Kidney epithelial cell (primary cell): ENCODE measurements at places on chromosomes 7 and 10.
A peak's percentile ranks its signal among the peaks of the same experiment; 100 is the strongest.

DNA sequence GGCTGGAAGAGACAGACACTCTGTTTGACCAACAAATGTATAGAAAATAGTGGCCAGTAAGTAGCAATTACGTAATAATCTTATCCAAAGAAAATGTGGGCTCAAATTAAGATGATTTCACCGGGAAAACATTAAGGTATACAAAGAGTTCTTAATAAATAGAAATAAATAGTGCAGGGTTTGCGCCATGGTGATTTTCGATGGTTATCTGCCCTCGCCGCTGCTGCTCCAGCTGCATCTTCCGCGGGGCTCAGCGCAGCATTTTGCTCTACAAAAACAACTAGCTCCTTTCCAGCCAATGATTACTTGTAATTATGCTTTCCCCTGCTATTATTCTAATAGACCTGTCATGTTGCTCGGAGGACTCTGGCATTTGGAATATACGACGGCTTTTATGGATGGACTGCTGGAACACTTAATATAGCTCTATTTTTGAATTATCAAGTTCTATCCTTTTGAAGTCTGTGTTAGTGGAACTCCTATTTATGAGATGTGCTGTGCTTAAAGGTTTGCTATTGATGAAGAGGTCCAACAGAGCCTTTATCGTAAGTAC is 103.8 kb downstream of the BUB3 start:
- DNase-seq: no peak

DNA sequence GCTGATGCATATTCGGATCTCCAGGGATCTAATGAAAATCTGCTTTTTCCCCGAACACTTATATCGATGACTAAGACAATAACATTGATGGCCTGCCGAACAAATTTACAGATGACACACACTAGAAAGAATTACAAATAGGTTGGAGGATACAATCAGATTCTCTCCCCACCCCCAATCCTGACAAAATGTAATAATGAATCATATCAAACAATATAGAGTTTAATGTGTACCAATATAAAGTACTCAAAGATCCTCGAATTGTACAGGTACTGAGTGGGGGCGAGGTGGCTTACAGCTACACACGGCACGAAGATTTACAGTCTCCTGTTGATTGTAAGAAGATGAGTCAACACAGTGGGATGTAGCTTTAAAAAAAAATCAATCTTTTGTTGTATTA is 182.7 kb upstream of the MKLN1 start:
- DNase-seq: no peak

- no peak for DNase-seq
These were observed 2.5 kb downstream of the ACSL5 start for GRCh38 chr10:112376396-112376790.

DNA sequence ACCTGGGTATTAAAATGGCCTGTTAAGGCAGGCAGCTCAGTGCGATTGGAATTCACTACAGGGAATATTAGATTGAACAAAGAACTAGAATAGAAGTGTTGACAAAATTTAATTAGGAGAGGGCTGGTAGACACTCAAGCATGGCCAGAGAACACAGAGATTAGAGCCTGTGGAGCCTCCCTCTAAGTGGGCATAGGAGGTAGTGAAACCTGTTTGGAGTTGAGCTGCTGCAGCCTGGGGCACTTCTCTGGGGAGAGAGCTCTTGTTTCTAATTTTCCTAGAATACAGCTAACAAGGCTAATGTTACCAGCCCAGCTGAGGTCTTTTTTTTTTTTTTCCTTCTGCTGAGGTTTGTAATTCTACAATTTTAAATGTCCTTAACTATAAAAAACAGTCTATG is 46.4 kb downstream of the TMEM168 start:
- no peak for DNase-seq

- no peak for DNase-seq
These were observed 413.8 kb downstream of the KCNMA1 start for GRCh38 chr10:77223526-77224460.

GRCh38 chr7:28291559-28291958 is 111.0 kb upstream of the JAZF1 start:
- no peak for DNase-seq

DNA sequence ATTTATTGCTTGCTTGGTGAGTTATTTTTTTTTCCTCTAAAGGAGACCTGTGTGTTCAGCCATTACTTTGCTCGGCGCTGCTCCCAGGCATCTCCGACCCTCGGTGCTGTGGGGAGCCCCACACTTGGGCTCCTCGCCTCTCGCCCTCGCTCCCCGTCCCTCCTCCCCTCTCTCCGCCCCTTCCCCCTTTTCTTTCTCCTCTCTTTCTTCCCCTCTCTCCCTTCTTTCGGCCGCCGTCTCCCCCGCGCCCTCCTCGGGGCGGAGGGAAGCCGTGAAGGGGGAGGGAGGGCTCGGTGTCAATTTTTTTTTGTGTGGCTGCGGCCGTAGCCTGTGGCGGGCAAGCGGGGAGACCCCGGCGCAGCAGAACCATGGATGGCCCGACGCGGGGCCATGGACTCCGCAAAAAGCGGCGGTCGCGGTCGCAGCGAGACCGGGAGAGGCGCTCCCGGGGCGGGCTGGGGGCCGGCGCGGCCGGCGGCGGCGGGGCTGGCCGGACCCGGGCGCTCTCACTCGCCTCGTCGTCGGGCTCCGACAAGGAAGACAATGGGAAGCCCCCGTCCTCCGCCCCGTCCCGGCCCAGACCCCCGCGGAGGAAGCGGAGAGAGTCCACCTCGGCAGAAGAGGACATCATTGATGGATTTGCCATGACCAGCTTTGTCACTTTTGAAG is 1.1 kb downstream of the AUTS2 start:
- no peak for DNase-seq

DNA sequence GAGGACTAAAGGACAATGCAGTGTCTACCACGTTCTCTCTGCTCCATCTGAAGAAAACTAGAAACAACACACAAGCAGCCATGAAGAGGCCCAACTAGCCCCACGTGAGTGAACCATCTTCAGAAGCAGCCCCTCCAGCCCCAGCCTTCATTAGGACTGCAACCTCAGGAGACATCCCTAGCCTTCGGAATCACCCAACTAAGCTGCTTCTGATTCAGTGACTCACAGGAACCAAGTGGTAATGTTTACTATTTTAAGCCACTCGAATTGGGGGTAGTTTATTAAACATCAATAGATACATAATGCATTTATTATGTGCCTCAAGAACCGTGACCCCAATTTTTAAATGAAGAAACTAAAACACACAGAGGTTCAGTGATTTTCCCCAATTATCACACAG is 22.6 kb downstream of the ARHGAP12 start:
- DNase-seq: no peak

DNA sequence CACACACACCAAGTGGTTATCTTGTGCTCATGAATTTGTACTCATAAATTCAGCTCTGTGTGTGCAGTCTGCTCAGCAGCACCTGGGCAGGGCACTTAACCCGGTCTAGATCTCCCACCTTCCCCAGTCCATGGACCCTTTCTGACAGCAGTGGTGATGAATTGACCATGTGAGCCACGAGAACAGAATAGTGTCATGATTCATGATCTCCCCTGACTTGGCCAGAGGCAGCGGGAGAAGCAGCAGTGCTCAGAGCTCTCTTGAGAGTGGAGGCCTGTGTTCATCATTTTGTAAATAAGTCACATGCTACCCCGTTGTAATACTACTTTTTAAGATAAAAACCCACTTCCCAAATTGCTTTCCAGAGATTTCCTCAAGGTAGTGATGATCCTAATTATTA is 74.2 kb downstream of the GALNT17 start:
- no peak for DNase-seq

- no peak for DNase-seq
These were observed 54.5 kb upstream of the LBX1 start for GRCh38 chr10:101283762-101284100.

- DNase-seq: no peak
These were observed 118.9 kb downstream of the PPP1R3A start for GRCh38 chr7:113799896-113800295.

DNA sequence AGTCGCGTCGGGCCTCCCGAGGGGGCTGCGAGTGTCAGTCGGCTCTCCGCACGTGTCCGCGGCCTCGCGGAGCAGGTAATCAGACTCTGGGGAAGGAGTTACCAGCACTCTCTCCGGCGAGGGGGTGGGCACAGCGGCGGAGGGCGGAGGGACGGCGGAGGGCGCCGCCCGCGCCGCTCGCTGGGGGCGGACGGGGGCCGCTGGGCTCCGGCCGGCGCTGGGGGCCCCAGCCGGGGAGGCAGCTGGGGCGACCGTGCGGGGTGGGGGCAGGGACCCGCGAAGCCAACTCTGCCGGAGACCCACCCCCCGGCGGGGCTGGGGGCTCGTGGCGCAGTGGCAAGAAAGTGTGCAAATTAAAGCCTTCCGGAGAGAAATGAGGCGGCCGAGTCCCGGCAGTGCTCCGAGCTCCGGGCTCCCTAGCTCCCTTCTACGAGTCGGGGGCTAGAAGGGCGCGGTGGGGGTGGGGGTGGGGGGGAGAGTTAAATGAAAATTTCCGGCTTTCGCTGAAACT is at the start of gene CDK6:
TSS of gene CDK6 (minus strand) at position 85 of the 511 bp plus-strand sequence. CDS start 3,250 bp downstream, outside the sequence.
- no peak for DNase-seq

DNA sequence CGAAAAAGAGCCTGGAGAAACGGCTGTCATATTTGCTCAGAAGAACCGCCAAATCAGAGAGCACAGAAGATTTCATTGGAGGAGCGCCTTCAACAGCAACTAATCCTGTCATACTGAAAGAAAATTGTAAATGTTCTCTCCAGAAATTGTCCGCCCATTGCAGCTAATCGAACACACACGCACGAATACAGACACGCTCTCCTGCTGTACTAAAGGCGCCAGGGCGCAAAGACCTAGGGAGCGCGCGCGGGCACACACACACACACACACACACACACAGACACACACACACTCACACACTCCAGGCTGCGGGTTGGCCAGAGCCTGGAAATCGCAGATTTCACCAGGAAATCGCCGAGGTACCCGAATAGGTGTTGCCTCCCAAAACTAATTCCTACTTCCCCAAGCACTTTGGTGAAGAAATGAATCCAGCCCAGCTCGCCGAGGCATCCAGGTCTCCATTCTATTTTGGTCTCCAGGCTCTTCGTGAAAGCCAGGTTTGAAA is at the start of gene CHRM2:
TSS of gene CHRM2 (plus strand) at position 157 of the 505 bp plus-strand sequence. CDS start 146,214 bp downstream, outside the sequence.
- no peak for DNase-seq

- DNase-seq: no peak
These were observed 49.1 kb downstream of the SYPL1 start for GRCh38 chr7:106063024-106063423.

- DNase-seq: no peak
These were observed 269.4 kb downstream of the DNAJB9 start for GRCh38 chr7:108839076-108839475.

DNA sequence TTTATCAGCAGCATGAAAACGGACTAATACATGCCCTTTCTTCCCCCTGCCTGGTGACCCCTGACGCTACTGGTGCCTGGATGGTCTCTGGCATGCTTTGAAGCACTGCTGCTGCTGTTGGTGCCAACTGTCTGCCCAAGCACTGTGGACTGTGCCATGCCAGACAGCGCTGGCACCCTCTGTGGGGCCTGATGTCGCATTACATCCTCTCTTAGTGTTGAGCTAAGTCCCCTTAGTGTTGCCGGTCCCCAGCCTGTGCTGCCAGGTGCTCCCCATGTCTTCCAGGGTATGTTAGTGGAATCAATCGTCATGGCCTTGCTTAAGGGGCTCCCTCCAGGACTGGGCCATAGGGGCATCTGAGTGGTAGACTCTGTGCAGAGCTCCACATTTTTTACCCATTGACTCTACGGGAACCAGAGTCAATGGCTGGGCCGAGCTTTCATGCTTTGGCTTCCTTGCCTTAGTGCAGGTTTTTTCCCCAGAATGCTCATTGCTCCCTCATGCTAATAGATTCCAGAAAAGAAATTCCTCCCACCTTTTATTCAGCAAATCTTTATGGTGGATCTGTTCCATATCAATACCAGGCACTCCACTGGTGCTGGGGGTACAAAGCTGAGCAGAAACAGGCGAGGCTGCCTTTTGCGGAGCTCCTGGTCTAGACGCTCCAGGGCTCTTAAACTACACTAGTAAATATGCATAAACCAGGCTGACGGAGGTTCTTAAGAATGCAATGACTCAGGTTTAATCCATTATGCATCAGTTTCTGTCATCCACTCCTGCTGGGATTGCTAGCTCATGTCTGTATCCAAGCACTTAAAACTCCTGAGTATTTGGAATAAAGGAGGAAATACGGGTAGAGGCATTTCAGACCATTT is 21.8 kb upstream of the MRC1 start:
- DNase-seq: peak; percentile 95

DNA sequence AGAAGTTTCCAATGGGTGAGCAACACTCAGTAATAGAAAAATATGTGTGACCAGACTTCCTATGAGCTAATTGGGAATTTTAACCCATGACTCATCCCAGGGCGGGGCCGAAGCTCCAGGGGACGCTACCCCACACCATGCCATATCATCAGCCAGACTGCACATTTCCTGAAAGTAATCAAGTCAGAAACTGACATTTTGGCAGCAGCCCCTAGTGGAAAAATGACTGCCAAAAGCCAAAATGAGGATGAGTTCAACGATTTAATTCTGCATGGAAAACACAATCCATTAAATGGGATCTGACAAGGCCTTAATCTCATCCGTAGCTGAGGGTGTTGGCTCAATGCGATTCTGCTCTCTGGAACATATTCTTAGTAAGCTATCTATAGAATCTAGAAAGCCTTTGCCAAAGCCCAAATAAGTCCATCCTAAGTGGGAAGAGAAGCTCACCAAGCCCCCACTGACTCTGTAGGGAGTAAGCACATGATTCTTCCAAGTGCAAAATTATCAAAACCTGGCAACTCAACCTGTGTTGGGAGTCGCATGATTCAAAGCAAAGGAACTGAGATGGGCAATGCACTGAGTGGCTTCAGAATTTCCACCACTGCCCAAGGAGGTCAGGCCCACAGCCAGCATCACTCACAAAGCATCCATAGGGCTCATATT is 93.1 kb upstream of the PDE1C start:
- DNase-seq: peak; percentile 77

DNA sequence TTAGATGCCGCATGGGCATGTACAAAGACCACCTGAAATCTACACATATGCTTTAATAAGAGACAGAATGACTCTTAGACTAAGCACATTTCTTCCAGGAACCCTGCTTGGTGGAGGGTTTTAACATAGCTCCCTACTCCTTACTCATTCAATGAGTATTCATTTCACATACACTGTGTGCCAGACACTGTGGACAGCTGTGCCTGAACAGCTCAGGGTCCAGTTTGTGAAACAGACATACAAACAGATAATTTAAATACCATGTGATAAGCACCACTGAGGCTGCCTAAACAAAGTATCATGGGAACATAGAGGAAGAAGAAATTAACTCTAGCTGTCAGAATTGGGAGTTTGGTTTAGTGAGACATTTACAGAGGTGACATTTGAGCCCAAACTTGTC is 65.2 kb upstream of the ITPRID1 start:
- DNase-seq: no peak

GRCh38 chr10:46305079-46305818 is 18.5 kb downstream of the ANTXRL start:
- DNase-seq: no peak
